8988T (cell line): ENCODE measurements at places on chromosomes 3 and 15.

GRCh38 chr3:169980055-169980454 is 13.4 kb downstream of the SEC62 start:
- DNase-seq: no peak

DNA sequence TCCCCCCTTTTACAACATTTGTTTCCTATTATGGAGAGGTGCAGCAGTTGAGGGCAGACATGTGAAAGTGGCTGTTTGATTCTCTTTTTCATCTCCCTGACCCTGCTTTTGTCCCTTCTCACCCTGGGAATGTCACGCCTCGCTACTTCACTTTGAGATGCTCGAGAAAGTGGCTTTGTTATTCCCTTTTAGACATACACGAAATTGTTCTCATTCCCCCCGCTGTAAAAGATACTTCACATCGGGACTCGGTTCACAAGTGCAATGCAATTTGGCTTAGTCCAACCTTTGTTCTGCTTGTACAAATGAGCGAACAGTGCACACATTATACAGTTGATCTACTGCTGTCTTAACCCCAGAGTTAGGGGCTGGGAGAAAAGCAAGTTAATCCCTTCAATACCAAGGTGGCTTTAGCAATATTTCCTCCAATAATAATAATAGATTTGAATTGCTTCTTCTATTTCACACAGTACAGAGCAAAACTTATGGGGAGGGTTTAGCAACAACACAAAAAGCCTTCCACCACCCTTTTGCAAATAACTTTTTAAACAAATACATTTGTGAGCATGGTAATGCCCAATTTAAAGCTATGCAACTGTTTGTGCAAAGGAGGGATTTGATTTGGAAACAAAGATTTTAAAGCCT is 5.7 kb upstream of the FOXB1 start:
- no peak for DNase-seq

GRCh38 chr15:89441295-89441812 is 55.0 kb downstream of the RHCG start:
- DNase-seq: no peak

DNA sequence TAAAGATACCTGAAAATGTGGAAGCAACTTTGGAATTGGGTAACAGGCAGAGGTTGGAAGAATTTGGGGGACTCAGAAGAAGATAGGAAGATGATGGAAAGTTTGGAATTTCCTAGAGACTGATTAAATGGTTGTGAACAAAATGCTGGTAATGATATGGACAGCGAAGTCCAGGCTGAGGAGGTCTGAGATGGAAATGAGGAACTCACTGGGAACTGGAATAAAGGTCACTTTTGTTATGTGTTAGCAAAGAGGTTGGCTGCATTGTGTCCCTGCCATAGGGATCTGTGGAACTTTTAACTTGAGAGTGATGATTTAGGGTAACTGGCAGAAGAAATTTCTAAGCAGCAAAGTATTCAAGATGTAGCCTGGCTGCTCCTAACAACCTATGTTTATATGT is 13.0 kb downstream of the MITF start:
- no peak for DNase-seq

- DNase-seq: no peak
These were observed 17.2 kb downstream of the ST3GAL6 start for GRCh38 chr3:98780343-98780742.

DNA sequence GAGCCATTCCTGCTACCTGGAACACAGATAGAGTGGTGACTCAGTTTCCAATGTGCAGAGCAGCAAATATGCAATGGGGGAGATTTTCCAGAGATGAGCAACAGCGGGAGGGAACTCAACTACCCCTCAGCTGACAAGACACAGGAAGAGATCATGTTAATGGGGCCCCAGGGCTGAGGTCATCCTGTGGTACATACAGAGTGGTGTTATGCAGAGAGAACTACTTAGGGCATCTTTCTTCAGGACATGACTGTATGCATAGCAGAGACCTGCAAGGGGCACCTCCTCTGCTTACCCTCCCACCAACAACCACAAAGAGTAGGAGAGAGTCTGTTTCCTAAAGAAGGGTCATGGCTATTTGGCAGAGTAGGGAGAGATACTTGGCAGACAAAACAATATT is 6.8 kb upstream of the TBC1D5 start:
- no peak for DNase-seq

DNA sequence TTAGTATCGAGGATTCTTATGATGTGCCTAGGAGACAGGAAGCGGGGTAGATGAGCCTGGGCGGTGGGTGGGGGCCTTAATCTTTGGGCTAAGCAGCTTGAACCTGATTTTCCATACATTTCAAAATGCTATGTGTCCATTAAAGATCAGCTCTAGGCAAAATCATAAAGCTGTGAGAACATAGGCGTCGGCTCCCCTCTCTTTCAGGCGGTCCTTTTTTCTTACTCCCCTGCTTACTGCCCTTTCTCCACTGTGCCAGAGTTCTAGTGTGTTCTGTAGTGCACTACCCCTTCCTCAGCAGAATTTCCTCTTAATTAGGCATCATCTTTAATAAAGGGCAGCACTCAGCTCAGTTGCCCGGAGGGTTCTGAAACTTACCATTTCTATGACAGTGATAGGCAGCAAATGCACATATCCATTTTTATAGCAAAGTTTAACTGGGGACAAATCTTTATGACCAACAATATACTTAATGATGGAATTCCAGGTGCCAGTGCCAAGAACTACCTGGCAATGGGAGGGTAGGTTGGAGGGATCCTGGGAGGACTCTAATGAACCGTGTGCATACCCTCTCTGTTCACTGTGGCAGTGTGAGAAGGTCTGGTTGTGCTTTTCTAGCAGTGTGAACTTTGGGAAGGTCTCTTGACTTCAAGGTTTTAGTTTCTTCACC is 404.5 kb upstream of the TPM1 start:
- DNase-seq: no peak

- peak; percentile 67 for DNase-seq
These were observed 32.2 kb upstream of the TRH start for GRCh38 chr3:129942296-129942695.

GRCh38 chr3:37751967-37752648 is 109.6 kb upstream of the CTDSPL start:
- no peak for DNase-seq

- no peak for DNase-seq
These were observed 9.5 kb downstream of the CCR9 start for GRCh38 chr3:45895686-45896468.

GRCh38 chr15:97903971-97904572 is 56.4 kb upstream of the ARRDC4 start:
- peak; percentile 46 for DNase-seq

DNA sequence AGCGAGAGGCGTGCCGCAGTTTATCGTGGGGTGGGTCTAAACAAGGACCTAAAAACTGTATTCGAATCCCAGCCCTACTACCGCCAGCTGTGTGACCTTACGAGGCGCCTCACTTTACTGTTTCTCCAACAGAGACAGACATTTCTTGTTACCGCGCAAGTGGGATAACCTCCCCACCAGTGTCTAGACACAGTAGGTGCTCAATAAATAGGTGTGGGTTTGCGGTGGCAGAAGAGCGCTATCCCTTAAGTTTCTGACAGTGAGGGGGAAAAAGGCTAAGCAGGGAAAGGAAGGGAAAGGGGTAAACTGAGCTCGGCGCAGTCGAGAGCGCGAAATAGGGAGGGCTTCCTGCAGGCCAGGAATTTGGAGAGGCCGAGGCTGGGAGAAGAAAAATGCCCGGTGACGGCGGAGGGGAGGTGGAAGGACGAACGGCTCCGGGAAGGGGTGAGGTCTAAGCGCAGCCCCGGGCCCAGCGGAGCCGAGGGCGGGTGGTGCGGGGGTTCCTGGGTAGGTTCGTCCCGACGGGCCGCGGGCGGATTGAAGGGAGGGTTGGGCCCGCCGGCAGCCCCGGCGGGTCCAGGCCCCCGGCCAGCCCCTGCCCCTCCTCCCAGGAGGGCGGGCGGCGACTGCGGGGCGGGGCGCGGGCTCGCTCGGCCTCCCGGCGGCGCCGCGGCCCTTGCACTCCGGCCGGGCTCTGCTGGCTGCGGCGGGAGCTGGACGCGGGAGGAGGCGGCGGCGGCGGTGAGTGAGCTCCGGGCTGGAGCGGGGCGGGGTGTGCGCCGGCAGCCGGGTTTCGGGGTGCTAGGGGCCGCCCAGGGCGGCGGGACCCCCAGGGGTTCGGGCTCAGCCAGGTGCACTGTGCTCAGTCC is at the start of gene CGNL1:
Gene CGNL1 (plus strand): TSS at position 679 of the 869 bp plus-strand sequence. CDS start 61,495 bp downstream, outside the sequence.
- DNase-seq: peak; percentile 58

- DNase-seq: no peak
These were observed 8.5 kb upstream of the PSMD6 start for GRCh38 chr3:64031540-64032508.

DNA sequence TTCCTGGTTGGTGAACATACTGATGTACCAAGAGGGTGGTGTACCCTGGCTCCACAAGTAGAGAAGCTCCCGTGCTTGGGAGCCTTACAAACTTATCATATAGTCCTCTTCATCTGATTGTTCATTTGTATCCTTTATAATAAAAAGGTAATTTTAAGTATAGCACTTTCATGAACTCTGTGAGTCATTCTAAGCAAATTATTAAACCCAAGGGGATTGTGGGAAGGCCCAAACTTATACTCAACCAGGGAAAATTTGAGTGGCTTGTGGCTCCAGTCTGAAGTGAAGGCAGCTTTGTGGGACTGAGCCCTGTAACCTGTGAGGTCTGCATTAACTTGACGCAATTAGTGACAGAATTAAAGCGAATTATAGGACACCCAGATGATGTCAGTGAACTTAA is 29.0 kb downstream of the TTBK2 start:
- no peak for DNase-seq

DNA sequence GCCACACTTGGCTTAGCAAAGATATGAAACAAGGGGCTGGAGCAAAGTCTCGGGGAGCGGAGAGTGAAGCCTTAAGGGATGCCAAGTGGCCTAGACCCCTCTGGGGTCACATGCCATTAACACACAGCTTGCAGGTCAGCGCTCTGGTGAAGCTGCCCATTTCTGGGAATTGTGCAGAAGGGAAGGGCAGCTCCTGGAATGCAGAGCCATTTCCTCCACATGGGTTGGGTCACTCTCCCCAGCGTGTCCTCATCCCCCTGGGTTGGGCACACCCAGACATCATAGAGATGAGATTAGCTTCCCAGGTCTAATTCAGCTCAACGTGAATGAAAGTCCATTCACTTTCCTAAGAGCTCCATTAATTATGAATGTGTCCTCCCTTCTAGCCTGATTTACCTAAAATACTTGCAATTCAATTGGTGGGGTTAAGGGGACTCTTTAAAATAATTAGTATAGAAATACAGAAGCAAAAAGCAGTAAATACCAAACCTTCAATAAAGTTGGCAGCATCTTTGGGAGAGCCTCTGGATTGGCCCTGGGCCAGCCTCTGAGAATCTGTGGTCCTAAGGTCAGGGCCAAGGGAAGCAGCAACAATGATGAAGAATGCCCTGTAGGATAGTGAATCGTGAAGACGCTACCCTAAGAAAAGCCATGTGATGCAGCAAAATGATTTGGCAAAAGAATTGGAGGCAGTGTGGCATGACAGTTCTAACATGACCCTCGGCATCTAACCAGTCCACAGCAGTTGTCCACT is 17.8 kb downstream of the MRAS start:
- no peak for DNase-seq
